ENCODE measurements at places on chromosomes 3 and 15.

- no peak for DNase-seq
Observed at GRCh38 chr3:181290941-181291340, 301.4 kb upstream of the DNAJC19 start.

- no peak for DNase-seq
Observed at GRCh38 chr3:143552851-143553250, 295.4 kb downstream of the SLC9A9 start.

GRCh38 chr3:128081846-128082245 lies 29.6 kb downstream of the SEC61A1 start:
- no peak for DNase-seq

- DNase-seq = no peak
Observed at GRCh38 chr3:184350618-184351017, 10.8 kb downstream of the CLCN2 start.

GRCh38 chr15:70530906-70531305 lies 232.5 kb downstream of the UACA start:
- DNase-seq = no peak

DNA sequence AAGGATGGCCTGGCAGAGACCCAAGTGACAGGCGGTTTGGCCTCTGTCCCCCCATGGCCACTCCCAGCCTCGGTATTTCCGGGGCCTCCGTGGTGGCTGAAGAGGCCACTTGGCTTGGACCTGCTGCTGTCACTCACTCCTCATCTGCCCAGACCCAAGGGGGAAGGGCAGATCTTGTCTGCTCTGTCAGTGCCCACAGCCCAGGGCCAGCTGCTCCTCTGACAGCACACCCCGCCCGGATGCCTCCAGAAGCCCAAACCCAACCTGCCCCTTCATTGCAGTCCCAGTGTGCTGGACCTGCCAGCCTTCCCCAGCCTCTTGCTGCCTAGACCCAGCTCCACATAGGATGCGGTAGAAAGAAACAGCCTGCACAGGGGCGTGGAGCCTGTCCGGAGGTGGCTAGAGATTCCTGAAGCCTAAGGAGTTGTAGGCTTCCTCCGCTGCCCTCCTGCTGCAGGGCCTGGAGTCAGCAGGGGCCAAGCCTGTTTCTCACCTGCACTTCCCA lies 52.0 kb downstream of the MAGEF1 start:
- no peak for DNase-seq

GRCh38 chr3:63351159-63352007 lies 73.3 kb downstream of the SYNPR start:
- no peak for DNase-seq

DNA sequence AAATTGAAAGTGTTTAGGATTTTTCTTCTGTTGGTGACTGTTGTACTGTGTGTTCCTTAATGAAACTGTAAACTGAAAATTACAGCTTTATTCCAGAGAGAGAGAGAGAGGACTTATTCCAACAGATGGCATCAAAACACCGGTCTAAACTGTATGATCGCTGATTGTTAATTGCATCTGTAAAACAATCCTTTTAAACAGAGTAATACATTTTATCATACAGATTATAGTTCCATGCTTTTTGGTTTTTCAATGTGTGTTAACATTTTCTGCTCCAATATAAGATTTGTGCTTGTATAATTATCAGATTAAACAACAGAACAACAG lies 289.7 kb upstream of the DNAJC19 start:
- DNase-seq = no peak

All from stimulated activated CD4-positive, alpha-beta T cell treated with anti-CD3 and anti-CD28 coated beads, Interleukin-12 subunit alpha, Interleukin-12 subunit beta, amount 100 ng/mL, for 48 hours (primary cell).